ENCODE measurements at places on chromosomes 5 and 9.

DNA sequence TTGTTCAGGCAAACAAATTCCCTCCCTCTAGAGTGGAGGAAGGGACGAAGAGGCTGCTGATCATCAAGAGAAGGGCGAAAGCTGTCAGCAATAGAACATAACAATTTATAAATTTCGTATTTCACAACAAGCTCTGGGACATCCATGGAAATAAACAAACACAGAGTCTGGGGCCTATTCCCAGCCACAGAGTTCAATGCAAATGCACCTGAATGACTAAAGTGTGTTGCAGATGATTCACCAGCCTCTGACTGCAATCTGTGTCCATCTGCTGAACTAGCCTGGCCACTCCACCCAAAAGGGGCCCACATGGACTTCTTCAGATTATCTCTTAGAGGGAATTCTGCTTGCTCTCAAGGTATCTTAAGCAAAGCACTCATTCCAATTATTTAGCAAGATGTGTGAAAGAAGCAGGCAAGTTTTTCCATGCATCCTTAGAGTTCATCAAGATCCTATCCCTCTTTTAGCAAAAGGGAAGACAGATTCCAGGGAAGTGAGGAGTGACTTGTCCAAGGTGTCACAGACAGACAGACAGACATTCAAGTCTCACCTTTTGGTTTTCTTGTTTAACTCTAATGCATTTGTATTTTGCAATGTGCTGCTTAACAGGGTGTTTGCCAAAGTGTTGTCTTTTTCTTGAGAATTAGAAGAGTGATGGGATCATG is 307.8 kb upstream of the PAPPA start:
- DNase-seq = peak; percentile 58

DNA sequence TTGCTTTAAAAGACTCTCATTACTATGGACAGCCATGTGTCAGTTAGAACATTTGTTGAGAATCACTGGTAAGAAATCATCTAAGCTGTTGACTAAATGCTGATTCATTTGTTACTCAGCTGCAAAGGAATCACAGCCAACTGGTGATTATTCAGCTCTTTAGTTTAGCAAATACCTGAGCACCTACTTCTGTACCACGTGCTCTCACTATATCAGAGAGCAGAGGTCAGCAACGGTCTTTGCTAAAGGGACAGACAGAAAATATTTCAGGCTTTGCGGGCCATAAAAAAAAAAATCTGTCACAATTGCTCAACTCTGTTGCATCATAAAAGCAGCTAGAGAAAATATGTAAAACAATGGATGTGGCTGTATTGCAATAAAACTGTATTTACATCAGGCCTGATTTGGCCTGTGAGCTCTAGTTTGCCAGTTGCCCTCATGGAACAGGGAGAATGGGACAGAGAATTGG is 377.6 kb downstream of the DNAH5 start:
- peak; percentile 97 for DNase-seq

DNA sequence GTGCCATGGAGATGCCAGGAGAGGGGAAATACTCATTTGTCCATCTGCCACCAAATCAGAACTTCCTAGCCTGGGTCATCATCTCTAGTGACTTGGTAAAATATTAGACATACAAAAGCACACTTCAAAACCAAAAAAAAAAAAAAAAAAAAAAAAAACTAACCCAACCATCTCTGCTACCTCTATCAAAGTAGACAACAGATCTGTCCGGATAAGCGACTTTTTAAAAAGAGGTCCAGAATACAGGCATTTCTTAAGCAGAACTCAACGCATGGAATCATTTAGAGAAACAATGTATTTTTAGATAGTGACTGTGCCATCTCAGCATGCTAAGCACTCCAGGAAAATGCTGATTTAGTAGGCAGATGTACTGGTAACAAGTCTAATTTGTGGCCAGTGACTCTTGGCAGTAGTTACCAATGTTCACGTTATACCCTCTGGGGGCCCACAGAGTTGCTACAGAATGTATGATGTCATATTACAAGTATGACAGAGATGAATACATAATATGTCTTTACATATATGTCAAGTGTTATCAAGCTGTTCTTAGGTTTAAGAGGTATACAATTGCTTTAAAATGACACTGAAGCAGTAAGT is 107.8 kb downstream of the SMIM23 start:
- DNase-seq = no peak

DNA sequence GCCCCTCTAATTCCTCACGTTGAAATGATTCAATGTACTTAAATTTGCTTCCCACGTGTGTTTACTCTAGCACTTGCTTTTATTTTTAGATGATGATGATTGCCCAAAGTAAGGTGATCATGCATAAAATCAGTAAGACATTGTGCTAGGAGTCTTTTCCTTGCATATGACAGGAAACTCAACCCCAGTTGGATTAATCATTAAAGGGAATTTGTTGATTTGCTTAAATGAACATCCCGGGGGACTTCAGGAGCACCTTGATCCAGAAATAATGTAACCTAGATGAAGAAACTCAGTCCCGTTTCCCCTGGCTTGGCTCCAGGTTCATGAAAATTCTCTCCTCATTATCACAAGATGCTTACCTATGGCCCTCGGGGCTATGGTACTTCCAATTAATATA is 106.1 kb upstream of the STC2 start:
- DNase-seq = no peak

DNA sequence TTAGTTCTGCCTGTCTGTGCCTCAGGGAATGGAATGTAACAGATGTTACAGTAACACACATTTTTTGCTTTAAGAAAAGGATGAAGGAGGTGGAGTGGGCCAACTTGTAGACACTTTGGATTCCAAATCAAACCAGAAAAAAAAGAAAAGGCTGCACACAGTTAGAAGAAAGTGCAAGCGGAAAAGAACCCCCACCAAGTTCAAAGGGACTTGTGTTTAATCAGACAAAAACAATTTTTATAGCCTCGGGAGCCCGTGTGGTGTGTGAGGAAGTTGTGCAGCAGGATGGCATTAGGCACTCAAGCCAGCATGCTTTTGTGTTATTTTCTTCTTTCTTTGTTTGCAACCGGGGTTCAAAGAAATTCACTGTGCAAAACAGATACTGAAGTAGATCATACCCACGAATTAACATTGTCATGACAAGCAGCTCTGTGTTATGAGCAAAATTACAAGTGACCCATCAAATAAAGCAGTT is 189.5 kb downstream of the SEMA5A start:
- DNase-seq = no peak

DNA sequence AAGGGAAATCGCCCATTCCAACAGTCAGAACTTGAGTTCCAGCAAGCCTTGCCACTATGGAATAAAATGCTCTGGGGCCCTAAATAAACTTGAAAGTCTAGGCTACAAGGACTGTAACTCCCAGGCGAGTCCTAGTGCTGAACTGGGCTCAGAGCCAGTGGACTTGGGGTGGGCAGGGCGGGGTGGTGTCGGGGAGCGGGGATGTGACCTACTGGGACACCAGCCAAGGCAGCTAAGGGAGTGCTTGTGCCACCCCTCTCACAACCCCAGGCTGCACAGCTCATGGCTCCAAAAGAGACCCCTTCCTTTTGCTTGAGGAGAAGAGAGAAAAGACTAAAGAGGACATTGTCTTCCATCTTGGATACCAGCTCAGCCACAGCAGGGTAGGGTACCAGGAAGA is 61.5 kb downstream of the MEIKIN start:
- no peak for DNase-seq

- no peak for DNase-seq
Observed at GRCh38 chr5:43019291-43019613, 20.9 kb downstream of the ANXA2R start.

DNA sequence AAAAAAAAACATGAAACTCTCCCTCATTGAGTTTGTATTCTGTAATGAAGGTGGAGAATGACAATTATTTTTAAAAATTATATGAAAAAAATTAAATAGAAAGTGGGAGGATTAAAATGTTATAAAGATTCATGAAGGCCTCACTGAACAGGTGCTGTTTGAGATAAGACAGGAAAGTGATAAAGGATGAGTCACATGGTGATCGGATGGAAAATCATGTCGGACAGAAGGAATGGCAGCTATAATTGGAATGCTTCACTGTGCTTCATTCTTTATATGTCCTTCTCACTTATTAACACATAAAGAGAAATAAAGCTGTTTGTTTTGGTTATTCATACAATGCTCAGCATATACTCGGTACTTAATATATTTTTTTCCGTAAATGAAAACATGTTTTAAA is 464.5 kb upstream of the RGMB start:
- peak; percentile 70 for DNase-seq

DNA sequence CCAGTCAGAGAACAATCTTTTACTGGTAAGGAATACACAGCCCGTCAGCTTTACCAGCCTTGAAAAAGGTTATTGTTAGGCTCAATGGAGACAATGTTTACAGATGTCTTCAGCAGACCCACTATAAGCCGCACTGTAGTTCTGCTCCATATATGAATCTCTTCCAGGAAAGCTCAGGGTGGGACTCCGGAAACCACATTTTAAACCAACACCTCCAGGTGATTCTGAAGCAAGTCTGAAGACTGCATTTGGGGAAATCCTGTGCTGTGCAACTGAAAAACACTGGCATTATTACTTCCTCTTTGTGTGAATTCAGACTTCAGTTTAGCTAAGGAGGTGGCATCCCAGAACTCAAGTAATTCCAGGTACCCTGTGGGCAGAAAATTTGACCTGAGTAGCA is 3.5 kb downstream of the GZMK start:
- no peak for DNase-seq

- DNase-seq = no peak
Observed at GRCh38 chr5:143586781-143587362, 183.4 kb upstream of the NR3C1 start.

GRCh38 chr5:154989626-154990025 is 23.9 kb upstream of the KIF4B start:
- DNase-seq = no peak

- no peak for DNase-seq
Observed at GRCh38 chr5:76546497-76547102, 76.6 kb downstream of the F2RL2 start.

DNA sequence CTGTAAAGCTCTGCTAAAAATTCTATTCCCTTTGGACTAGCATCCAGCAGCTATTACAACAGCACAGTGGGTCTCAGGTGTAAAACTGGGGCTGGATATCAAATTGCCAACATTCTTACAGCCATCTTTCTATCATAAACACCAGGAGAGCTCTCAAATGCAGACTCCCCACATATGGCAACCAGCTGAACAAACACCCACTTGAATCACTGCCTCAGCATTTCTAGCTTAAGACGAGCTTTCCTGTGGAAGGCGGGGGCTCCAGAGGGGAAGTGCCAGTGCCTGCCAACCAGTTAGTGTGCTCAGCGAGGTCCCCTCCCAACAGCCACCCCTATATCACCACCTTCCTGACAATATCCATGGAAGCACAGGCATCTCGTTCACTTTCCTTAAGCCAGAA is 62.2 kb downstream of the IPPK start:
- peak; percentile 27 for DNase-seq

DNA sequence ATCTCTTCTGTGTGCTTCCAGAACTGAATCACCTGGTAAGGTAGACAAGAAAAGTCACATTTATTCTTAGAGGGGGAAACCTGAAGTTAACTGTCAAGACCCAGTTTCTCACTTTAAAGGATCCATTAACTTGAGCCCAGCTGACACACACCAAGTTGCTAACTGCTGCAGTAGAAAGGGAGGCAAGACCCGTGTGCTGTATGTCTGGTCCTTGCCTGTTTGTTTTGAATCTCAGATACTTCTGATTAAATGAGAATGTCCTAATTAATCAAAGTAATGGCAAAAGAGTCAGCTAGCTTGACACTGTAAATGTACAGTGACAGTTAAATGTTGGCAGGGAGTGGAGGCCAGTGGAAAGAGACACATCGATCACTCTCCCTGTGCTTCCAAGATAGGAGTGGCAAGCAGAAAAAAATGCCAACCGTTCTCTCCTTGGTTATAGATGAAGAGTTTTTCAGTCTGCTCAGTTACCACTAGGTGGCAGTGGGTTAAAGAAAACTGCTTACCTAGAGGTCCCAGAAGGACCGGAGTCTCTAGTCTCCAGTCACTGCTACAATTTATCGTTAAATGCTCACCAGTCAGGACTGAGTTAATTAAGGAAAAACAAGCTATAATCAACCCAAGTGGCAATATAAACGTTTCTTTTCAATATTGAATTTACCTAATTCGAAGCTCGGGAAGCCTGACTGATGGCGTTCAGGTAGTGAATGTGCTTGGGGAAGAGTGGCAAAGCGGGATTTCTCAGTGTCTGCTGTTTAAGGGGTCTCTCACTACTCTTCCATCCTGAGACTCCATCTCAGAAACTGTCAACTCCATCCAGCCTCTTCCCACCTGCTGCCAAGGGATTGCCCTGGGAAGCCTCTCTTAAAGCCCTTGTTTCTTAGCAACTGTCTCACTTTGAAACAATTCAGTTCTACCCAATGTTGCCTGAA is 18.4 kb downstream of the LSM11 start:
- peak; percentile 70 for DNase-seq

DNA sequence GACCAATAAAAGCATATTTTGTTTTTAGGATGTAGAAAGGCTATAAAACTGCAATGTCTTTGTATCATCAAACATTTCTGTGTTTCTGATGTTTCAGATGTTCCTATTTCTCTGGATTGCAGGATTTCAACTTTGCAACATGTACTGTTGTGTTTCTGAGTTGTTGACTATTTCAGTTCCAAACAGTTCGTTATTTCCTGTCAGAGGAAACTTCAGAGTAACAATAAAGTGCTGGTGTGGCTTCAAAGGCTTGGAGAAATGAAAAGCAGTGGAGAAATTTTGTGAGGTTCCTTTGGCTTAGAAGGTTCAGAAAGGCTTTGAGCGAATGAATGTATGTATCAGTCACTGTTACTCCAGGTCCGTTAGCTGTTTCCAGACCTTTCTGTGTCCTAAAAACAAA is 17.2 kb downstream of the TJP2 start:
- DNase-seq = no peak

DNA sequence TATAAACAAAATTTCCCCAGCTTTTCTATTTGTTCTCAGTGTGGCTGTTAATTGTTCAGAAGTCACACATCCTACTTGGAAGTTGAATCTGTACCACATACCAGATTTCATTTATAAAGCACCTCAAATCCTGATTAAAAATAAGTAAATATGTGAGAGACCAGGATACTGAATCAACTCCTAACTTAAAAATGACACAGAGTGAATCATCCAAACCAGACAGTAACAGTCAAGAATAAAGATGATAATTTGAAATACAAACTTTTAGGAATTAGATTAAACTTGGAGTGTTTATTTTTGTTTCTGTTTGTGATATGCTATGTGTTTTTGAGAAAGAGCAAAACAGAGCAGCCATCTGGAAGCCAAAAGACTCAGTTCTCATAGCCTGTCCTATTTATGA is 633.2 kb upstream of the RORB start:
- peak; percentile 32 for DNase-seq

- DNase-seq = no peak
Observed at GRCh38 chr5:62727861-62728260, 149.2 kb downstream of the LRRC70 start.

DNA sequence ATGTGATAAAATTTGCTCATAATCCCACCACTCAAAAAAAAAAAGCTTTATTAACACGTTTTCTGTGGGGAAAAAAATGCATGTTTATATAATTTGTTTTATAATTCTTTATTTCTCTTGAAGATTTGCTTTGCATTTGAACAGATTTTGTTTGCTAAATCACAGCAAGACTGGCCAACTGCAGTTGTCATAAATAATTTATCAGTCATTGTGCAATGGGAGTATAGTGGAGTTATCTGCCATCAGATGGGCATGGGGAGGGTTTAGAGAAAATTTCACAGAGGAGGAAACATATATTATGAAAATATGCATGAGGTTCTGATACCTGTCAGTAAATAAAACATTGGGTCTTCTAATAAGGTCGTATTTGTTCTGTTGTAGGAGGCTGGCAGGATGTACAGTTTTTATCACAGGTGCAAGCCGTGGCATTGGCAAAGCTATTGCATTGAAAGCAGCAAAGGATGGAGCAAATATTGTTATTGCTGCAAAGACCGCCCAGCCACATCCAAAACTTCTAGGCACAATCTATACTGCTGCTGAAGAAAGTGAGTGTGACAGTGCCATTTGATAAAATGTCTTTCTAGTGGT is 23.8 kb downstream of the HSDL2 start:
- no peak for DNase-seq
